ENCODE measurements at places on chromosomes 5 and 9. TPM values are rescaled to one million over a fixed set of nuclear protein-coding genes. Genes with fewer than 3 reads are reported as not detected.

GRCh38 chr9:97819735-97820134 lies 33.3 kb upstream of the FOXE1 start:
- DNase-seq, result no peak

Gene ADGRV1
- total RNA-seq, result not detected

Gene FOXD4L4
- 0.21 TPM for total RNA-seq

Gene NME5
- 0.67 TPM for total RNA-seq
